ENCODE measurements at places on chromosomes 13 and 19. TPM values are rescaled to one million over a fixed set of nuclear protein-coding genes. Genes with fewer than 3 reads are reported as not detected.

Gene C19orf53
- polyA plus RNA-seq: 104 TPM

Gene RAB3A
- 1.9 TPM for polyA plus RNA-seq

Gene CHST8
- polyA plus RNA-seq: 0.21 TPM

Gene CGB5
- not detected for polyA plus RNA-seq

Gene ENOX1
- polyA plus RNA-seq: 0.87 TPM

Gene MBD3L3
- polyA plus RNA-seq: not detected

GRCh38 chr13:36341718-36342117, 4.5 kb downstream of the SPART start:
- H3K27ac ChIP-seq: no peak overlapping the region
- no peaks in the 10 kb centered on the region for H3K4me1 ChIP-seq
- no peaks in the 10 kb centered on the region for H3K36me3 ChIP-seq
- H3K27me3 ChIP-seq: no peaks in the 10 kb centered on the region

- no peak overlapping the region for H3K4me3 ChIP-seq
- DNase-seq: no peak
- H3K36me3 ChIP-seq: no peaks in the 10 kb centered on the region
- no peak overlapping the region for H3K27ac ChIP-seq
- H3K4me1 ChIP-seq: no peaks in the 10 kb centered on the region
Measured at GRCh38 chr13:101185606-101186005, 230.7 kb downstream of the NALCN start.

- H3K4me1 ChIP-seq: no peaks in the 10 kb centered on the region
- no peak within 1 kb of the TSS for H3K4me3 ChIP-seq
- no peak for DNase-seq
- no peak within 1 kb of the TSS for H3K27ac ChIP-seq
Measured at GRCh38 chr19:51250786-51251467, at the start of gene SIGLECL1. TSS of gene SIGLECL1 (plus strand) at chr19:51251080. CDS start at chr19:51264073, 12,993 bp downstream.

GRCh38 chr19:35731779-35732405, 10.4 kb downstream of the IGFLR1 start:
- no peaks in the 10 kb centered on the region for H3K4me1 ChIP-seq
- no peak overlapping the region for H3K27ac ChIP-seq
- peaks cover 97% of the 10 kb centered on the region for H3K36me3 ChIP-seq
- H3K27me3 ChIP-seq: no peaks in the 10 kb centered on the region

DNA sequence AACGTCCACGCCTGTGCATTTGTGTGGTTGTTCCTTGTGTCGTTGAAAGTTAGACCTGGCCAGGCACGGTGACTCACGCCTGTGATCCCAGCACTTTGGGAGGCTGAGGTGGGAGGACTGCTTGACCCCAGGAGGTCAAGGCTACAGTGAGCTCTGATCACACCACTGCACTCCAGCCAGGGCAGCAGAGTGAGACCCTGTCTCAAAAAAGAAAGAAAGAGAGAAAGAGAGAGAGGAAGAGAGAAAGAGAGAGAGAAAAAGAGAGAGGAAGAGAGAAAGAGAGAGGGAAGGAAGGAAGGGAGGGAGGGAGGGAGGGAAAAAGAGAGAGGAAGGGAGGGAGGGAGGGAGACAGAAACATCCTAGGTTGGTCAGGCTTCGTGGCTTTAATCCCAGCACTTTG, 5.1 kb downstream of the ZNF114 start:
- DNase-seq: no peak
- H3K27me3 ChIP-seq: no peaks in the 10 kb centered on the region
- H3K27ac ChIP-seq: no peak overlapping the region
- H3K4me1 ChIP-seq: no peaks in the 10 kb centered on the region

- no peak for DNase-seq
- H3K27me3 ChIP-seq: no peaks in the 10 kb centered on the region
- no peaks in the 10 kb centered on the region for H3K36me3 ChIP-seq
- no peak overlapping the region for H3K4me3 ChIP-seq
- no peaks in the 10 kb centered on the region for H3K4me1 ChIP-seq
- no peak overlapping the region for H3K27ac ChIP-seq
Measured at GRCh38 chr13:91017669-91018053, 329.8 kb upstream of the MIR17HG start.

- no peak overlapping the region for H3K4me3 ChIP-seq
- no peaks in the 10 kb centered on the region for H3K4me1 ChIP-seq
- peaks cover 4% of the 10 kb centered on the region for H3K36me3 ChIP-seq
Measured at GRCh38 chr19:16384688-16385087, 60.1 kb downstream of the KLF2 start.

- no peaks in the 10 kb centered on the region for H3K36me3 ChIP-seq
- no peak overlapping the region for H3K27ac ChIP-seq
- no peak overlapping the region for H3K4me3 ChIP-seq
- DNase-seq: no peak
Measured at GRCh38 chr13:78286748-78287147, 316.6 kb downstream of the POU4F1 start.

- no peaks in the 10 kb centered on the region for H3K27me3 ChIP-seq
- H3K4me3 ChIP-seq: no peak overlapping the region
Measured at GRCh38 chr13:65339241-65339640, 1890.9 kb downstream of the PCDH9 start.

DNA sequence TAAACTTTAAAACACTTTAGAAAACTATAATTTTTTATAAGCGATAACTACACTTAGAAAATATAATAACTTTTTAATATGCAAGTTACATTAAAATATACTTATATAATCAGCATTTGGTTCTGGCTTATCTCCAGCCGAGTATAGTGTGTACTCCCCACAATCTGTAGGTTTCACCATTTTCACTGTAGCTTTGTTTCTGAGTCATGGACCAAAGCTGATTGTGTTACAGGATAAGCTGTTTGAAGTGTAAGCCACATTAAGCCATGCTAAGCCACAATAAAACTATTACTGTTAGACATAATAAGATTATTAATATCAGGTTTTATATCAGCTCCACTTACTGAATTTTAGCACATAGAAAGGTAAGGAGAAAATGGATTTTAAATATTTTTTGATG, 43.8 kb downstream of the CCDC122 start:
- H3K4me1 ChIP-seq: no peaks in the 10 kb centered on the region
- H3K27ac ChIP-seq: no peak overlapping the region
- H3K4me3 ChIP-seq: no peak overlapping the region
- H3K27me3 ChIP-seq: no peaks in the 10 kb centered on the region

Data from small intestine (tissue), 16 donors.